ENCODE measurements at places on chromosomes 2 and 18.

DNA sequence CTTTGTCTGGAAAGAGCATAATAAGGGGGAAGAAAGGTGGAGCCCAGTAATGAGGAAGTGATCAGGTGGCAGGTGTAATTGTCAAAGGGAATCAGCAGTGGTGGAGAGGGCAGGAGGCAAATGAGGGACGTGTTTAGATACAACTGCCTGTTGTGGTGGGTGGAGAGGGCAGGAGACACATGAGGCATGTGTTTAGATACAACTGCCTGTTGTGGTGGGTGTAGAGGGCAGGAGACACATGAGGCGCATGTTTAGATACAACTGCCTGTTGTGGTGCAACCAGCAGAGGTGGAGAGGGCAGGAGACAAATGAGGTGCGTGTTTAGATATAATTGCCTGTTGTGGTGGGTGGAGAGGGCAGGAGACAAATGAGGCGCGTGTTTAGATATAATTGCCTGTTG lies 173.1 kb downstream of the ANKRD30B start:
- DNase-seq = no peak

- DNase-seq = no peak
These were observed 512.9 kb upstream of the ZEB2 start for GRCh38 chr2:145032791-145033190.

- DNase-seq = peak; percentile 11
These were observed 40.6 kb upstream of the MAP2 start for GRCh38 chr2:209383212-209383611.

GRCh38 chr2:109438146-109438545 lies 175.6 kb downstream of the SEPTIN10 start:
- DNase-seq = no peak

DNA sequence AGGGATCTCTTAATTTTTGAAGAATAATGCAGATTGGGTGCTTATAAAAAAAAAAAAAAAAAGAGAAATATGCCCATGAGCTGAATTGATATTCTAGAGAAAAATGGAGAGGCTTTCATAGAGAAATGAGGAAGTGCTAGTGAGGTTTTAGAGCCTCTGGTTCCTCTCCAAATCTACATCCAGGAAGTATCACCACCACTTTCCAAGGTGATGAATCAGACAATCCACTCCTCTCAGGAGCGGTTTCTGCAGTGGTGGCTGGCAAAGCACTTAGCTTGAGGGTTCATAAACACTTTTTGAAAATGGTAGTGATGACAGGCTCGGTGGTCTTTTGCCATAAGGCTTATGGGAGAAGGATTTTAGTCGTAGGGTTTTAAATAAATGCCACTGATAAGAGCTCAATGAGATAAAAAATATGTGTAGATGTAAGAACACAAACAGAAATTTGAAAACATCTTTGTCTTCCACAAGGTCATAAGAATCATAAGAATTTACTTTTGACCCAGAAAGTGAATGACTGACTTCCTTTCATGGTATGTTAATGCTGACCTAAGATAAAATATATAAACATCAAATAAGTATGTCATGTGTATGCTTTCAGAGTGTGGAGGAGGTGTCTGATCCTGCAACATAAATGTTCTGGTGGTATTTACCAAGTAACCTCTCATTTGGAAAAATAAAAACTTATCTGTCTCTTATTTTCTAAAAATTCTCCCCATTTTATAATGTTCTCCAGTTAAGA lies 42.1 kb upstream of the DSG1 start:
- no peak for DNase-seq

DNA sequence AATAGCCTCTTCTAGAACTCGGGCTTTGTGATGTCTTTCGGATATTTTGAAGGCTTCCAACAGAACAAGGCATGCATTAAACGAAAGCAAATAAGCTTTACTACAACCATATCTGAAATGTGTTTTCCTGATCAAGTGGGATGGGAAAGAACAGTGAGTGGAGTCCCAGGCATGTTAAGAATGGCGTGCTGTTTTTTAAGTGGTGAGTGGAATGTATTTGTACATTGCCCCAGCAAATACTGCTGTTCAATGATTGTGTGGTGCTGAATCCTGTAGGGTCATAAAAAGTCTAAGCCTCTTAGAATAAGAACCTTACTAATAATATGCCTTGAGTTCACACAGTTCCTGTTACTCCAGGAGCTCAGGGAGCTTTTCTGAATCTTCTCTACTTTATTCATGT lies 52.5 kb downstream of the POMC start:
- DNase-seq = no peak

DNA sequence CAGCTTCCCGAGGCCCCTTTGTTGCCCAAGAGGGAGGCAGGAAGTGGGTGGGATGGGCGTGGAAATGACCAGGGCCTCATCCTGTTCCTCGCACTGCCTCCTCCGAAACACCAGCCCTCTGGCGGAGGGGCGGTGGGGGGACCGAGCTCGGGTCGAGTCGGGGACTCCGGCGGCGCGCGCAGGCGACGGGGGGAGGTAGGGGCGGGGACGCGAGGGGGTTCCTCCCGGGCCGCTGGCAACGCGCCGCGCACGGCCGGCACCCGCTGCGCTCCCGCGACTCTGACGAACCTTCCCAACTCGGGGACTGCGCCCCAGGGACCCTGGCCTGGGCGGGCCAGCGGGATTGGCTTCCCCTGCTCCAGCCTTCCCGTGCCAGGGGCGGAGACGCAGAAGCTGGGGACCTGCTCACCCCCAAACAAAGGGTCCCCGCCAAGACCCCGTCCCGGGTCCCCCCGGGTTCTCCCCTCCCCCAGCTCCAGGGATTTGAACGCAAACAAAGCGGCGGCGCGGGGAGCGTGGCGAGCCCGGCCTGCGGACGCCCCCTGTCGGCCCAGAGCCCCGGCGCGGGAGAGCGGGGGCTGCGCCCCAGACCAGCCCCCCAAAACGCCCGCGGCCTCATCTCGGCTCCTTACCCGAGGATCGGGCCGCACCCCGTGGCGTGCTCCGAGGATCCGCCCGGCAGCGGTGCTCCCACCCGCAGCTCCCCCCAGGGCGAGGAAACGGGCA lies 1.2 kb downstream of the SEMA4C start:
- DNase-seq = peak; percentile 44

GRCh38 chr2:203341741-203342310 lies 13.6 kb downstream of the ABI2 start:
- DNase-seq = no peak

GRCh38 chr2:215594766-215595165 lies 158.9 kb upstream of the FN1 start:
- DNase-seq = peak; percentile 71

- DNase-seq = no peak
These were observed 254.9 kb downstream of the RIT2 start for GRCh38 chr18:42860548-42860947.

GRCh38 chr2:236744281-236744705 lies 174.7 kb downstream of the ACKR3 start:
- no peak for DNase-seq

DNA sequence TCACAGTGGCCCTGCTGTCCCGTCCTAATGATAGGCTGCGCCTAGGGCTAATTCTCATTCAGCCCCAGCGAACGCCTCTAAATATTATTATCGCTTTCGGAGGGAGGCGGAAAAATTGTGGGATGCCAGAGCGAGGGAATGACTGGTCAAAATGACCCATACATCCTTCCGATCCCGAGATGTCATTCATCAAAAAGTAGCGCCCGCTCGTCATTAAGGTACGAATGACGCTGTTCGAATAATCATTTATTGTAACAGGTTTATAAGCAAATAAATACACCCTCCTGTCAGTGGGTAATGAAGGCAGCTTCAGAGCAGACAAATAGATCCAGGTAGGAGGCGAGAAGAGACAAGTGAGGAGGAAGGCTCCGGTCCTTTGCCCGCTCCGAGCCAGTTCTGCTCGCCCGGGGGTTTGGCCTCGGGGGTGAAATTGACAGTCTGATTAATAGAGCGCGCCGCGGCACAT lies at the start of gene EVX2:
EVX2 (minus strand) TSS at position 167 of the 466 bp plus-strand sequence. CDS start 186 bp downstream, outside the sequence.
- no peak for DNase-seq

DNA sequence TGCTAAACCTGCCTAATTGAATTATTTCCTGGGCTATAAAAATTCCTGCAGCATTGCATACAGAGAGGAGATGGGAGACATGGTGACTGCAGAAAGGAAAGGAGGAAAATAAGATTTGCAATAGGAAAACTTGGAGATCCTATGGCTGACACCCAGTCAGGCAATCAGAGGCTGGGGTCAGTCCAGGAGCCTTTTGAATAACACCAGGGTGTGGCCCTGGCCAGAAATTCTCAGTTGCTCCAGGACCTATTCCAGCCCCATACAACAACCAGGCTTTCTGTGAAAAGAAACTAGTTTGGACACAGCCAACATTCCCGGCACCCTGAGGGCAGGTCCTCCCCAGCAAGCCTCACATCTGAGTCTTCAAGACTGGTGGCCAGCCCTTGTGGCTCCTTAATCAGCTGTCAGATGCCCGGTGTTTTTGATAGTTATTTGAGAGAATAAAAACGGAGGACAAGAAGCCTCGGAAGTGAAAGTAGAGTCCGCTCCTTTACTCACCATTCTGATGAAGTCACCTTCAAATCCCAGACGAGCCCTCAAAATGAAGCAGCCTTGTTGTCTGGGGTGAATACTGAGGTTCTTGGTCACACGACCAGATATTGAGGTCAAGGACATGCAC lies 31.1 kb upstream of the GMCL1 start:
- DNase-seq = no peak

- DNase-seq = no peak
These were observed 1.0 kb upstream of the ACTR3 start for GRCh38 chr2:113888641-113889470.

DNA sequence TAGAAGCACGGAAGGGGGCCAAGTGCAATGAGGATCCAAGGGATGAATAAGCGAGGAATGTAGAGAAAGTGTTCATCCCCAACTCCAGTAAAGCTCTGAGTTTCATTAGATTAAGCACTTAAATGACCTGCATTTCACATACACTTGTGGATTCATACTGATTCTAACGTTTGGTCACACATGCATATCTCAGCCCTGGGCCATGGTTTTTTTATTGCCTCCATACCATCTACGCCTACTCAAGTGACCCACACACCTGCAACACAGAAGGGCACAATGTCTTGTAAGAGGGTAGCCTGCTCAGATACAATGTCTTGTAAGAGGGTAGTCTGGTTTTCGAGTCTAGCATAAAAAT lies 566 bp upstream of the MRPS5 start:
- DNase-seq = peak; percentile 2

DNA sequence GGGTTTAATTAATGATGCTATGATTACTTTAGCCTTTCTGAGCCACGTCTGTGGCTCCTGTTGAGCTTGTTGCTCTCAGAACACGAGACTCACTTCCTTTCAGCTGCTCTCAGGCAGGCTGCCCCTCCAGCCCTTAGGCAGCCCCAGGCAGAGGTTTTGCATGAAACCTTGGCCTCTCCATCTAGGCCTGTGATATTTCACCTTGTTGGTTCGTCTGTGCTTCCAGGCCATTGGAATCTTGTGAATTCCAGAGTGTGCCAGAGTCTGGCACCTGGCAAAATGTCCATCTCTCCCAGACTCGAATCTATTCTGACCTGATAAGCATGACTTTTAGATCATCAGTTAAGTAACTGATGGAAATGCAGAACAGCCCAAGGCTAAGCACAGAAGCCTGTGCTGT lies 254.1 kb downstream of the LOXHD1 start:
- no peak for DNase-seq

- DNase-seq = peak; percentile 7
These were observed 160.5 kb upstream of the RND3 start for GRCh38 chr2:150647943-150648342.

DNA sequence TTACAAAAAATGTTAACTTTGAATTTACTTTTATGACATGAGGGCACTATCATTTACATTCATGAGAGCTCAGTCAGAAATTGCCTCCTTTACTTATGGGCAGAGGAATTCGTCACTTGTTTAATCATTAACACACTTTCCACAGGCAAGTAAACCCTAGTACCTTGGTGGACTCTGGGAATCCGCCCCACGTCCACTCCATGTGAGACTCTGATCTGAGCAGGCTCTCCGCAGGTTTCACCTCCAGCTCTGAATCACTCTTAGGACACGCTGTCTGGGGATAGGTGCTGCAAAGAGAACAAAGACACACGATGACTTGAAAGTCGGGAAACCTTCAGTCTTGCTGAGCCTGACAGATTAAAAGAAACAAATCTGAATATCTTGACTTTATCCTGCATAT lies 73.6 kb downstream of the LPIN2 start:
- no peak for DNase-seq

DNA sequence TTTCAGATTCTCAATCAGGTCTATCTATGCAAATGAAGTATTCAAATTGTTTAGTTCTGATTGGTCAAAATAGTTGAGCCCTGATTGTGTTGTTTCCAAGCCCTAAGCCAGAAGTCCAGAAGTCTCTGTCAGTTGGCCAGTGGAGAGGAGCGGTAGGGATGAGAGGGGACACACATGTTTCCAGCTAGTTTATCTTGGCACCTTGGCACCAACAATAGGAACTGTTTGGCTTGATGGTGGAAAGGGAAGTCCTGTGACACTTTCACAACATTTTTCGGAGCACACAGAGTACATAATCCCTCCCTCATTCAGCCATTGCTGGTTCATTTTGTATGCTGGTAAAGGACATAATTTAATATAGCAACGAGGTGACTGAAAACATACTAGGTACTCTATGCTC lies 1661.6 kb downstream of the SUCLG1 start:
- no peak for DNase-seq

GRCh38 chr2:215826838-215827441 lies 186.4 kb downstream of the MREG start:
- DNase-seq = no peak

- no peak for DNase-seq
These were observed 21.0 kb upstream of the SEMA4C start for GRCh38 chr2:96890726-96891385.

GRCh38 chr18:61833387-61833786 lies 59.4 kb downstream of the RNF152 start:
- peak; percentile 20 for DNase-seq

DNA sequence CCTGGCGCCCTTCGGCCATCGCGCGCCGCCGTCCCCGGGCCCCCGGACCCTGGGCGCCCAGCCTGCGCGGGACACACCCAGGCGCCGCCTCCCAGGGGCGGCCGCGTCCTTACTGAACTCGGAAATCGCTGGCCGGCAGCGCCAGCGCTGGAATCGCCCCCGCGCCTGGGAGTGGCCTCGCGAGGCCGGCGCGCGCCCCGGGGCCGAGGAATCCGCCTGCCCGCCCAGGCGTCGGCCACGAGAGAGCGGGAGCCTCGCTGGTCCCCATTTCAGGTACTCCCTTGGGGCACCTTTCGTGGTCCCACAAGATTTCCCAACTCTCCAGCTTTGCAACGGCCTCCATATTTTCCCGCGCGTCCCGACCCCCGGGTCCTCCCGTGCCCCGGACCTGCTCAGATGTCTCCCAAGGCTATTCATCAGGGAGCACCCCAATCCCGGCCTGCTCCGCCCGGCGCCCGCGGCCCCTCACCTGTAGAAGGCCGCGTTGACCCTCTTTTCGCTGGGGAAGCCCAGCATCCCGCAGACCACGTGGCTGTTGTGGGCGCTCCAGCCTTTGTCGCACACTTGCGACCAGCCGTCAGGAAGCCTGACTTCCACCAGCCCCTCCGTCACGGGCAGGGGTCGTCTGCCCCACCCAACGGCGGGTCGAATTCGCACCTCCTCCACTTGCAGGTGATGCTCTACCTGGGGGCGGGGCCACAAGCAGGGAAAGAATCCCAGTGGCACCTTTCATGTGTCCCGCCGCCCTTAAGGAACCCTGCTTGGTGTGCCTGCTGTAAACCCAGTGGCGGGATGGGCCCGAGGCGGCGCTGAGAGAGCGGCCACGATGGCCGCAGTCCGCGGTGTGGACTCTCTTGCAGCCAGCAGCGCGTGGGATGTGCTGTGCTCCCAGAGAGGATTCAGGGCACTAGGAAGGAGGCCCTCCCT lies 4.6 kb downstream of the LOXL3 start:
- peak; percentile 64 for DNase-seq

GRCh38 chr2:238811293-238811692 lies 36.6 kb upstream of the TWIST2 start:
- no peak for DNase-seq

- DNase-seq = no peak
These were observed 66.9 kb upstream of the SMAD2 start for GRCh38 chr18:47997338-47997780.

GRCh38 chr2:68784188-68784587 lies 49.6 kb downstream of the ARHGAP25 start:
- DNase-seq = peak; percentile 76

All from inflammatory macrophage treated with lipopolysaccharide for 1 hour (primary cell).